Activated naive CD4-positive, alpha-beta T cell treated with anti-CD3 and anti-CD28 coated beads for 36 hours (primary cell): ENCODE measurements at places on chromosomes 11 and 22. TPM values are rescaled to one million over a fixed set of nuclear protein-coding genes. Genes with fewer than 3 reads are reported as not detected.

The KRTAP5-10 gene
- not detected for total RNA-seq

The MICAL3 gene
- 21.0 TPM for total RNA-seq

The XBP1 gene
- total RNA-seq, result 106 TPM

The A4GALT gene
- not detected for total RNA-seq

The YPEL1 gene
- 1.6 TPM for total RNA-seq

The ZNF280B gene
- total RNA-seq, result 1.8 TPM

The PGR gene
- not detected for total RNA-seq

The CST6 gene
- total RNA-seq, result not detected

The GLYAT gene
- total RNA-seq, result not detected

The BCR gene
- 62.3 TPM for total RNA-seq

The FOLR1 gene
- total RNA-seq, result not detected

The OR4S1 gene
- total RNA-seq, result not detected

The HBG1 gene
- not detected for total RNA-seq

The KCNQ1OT1 gene
- 0.20 TPM for total RNA-seq

The MS4A5 gene
- total RNA-seq, result not detected

The MOGAT2 gene
- not detected for total RNA-seq

The PTPRCAP gene
- total RNA-seq, result 62.4 TPM

The FAM111B gene
- total RNA-seq, result 21.6 TPM

The DNHD1 gene
- total RNA-seq, result 19.3 TPM

The SWAP70 gene
- 9.5 TPM for total RNA-seq

The OR51B4 gene
- not detected for total RNA-seq
